ENCODE measurements at places on chromosomes 11 and 22.

DNA sequence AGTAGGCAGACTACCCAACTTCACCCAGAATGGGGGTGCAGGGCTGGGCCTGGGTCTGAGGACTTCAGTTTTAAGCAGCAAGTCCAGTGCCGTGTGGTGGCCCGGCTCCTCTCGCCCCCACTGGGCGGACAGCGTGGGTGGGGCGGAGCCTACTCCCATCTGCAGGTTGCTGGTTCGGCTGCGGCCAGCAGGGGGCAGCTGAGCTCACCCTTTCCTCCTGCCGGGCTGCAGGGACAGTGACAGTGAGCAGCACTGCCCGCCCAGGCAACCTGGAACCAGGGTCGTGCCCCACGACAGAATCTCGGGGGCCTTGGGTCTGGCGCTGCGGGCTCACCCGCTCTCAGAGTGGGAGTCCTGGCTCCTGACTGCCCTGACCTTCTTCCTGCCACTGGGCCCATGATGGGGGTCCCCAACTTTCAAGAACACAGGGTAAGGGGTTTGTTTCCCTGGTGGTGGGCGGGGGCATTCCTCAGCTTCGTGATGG is 6.2 kb upstream of the NEAT1 start:
- DNase-seq: peak; percentile 93

DNA sequence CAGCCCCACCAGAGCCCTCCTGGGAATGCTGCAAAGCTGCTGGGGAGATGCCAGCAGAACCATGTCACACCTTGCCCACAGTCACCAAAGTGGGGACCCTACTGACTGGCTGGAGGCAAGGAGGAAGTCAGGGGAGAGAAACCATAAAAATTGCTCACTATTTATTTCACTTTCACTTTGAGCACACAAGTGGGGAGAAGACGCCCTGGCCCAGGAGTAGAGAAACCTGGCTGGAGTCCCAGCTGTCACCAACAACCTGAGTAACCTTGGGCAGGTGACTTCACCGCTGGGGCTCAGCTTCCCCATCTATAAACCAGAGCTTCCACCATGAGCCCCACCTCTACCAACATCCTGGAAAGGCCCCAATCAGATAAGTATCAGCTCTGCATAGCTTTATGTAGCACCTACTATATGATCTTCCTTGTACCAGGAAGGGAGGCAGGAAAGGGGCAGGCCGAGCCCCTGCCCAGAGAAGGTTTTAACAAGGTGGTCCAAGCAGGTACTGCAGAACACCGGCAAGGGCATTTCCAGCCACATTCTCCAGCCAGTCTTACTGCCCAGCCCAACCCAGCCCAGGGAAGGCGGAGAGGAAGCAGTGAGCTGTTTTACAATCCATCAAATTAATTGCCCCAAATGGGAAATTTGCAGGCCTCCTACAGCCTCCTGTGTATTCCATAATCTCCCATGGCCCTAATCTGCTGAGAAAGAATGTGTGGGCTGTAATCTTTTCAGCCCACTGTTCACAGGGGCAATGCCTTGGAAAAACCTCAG is 27.6 kb downstream of the PLEKHA7 start:
- peak; percentile 34 for DNase-seq

DNA sequence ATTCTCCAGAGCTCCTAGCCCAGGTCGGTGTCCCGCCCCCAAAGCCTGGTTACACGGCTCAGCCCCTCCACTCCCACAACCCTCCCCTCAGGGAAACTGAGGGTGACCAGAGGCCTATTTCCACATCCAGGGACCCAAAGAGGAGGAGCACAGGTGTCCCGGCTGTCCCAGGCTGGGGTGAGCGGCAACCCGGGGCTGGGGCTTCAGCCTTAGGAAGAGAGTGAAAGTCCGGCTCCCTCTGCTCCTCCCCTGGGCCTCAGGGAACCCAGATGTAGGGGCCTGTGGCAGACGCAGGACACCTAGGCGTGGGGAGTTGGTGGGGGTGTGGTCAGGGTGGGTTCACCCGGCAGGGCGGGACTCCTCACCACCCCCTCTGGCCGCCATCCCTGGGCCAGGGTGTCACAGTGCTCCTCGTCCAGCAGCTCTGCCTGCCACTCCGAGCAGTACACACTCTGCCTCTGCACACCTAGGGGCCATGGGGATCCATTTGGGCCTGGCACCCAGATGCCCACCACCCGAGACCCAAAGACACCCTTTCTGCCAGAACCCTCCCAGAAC is 63.1 kb downstream of the ARFGAP3 start:
- DNase-seq: no peak

DNA sequence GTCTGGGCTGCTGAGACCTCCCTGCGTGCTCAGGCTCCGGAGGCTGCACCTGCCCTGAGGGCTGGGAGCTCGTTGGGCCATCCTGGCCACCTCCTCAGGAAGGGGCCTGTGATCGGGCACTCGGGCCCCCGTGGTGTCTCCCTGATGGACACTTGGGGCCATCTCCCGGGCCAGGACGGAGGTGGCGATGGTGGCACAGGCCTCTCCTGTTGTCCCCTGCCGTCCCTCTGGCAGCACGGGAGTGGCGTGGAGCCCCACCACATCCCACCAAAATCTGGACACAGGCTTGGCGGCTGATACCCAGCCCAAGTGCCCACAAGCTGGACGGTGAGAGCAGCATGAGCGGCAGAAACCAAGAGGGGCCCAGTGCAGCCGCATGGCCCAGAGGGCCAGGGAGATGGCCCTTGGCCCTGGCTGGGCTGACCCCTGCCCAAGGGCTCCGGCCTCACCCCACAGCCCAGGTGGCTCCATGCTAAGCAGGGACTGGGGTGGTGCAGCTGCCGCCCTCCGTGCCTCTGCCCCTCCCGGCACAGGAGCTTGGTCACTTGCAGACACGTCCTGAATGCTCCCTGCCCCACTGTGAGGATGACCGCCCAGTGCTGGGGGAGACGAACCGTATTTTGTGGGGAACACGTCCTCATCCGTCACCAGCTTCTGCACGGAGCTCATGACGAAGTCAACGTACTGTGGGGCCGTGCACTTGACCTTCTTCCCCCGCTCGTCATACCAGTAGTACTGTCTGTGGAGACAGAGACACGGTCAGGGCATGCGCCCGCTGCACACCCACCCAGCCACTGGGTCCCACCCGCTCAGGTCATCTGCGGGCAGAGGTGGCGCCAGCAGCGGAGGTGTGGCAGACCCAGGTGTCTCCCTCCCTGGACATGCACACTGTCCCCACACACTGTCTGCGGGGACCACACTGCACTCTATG is 15.6 kb downstream of the MOB2 start:
- no peak for DNase-seq

GRCh38 chr22:22767876-22768602 is 119.6 kb upstream of the IGLL5 start:
- no peak for DNase-seq

DNA sequence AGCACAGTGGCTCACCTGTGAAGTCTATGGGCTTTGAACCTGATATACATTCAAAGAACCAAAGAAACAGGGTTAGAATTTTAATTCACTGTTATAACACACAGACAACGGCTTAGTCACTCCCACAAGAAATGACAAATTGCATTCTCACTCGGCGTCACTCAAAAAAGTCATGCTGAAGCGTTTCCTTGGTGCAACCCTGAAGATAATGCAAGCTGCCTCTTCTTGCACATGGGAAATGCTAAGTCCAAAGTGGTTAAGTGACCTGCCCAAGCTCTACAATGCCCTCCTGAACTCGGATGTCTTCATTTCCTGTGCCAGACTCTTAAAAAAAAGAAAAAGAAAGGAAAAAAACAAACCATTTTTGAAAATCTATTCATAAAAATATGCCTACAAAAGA is 10.0 kb downstream of the LGR4 start:
- no peak for DNase-seq

DNA sequence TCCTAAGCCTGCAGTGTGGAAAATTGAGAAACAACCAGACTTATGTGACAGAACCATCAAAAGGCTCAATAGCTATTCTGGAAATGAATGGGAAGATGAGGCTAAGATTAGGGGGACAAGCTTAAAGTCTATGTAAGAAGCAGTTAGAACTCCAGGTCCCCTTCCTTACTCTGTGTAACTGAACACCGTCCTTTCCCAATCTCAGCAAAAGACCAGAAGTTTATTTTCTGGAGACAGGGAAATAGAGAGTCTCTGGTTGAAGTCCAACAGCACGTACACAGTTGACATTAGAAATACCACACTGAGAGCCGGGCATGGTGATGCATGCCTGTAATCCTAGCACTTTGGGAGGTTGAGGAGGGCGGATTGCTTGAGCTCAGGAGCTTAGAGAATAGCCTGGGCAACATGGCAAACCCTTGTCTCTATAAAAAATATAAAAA is 93.9 kb downstream of the CD44 start:
- no peak for DNase-seq

GRCh38 chr11:41306431-41306830 is 153.0 kb downstream of the LRRC4C start:
- DNase-seq: no peak

- no peak for DNase-seq
These were observed 4.2 kb upstream of the SCARF2 start for GRCh38 chr22:20441631-20442484.

DNA sequence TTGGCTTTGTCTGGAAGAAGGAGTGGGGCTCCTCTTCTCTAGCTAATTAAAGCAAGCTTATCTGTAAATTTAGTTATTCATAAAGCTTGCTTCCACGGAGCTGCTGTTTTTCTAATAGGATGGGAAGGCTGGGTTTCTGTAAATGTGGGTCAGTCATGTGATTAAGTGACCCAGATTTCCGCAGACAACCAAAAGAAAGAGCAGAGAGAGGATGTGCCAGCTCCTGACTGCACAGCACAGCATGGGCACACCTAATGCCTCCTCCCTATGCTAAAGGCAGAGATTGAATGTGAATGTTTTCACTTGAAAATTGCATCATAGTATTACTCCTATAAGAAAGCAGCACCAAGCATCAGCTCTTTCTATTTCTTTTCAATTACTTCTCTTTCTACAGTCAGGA is 160.2 kb downstream of the FAT3 start:
- no peak for DNase-seq

Data from stimulated activated CD4-positive, alpha-beta T cell treated with anti-CD3 and anti-CD28 coated beads, Interleukin-12 subunit alpha, Interleukin-12 subunit beta, amount 100 ng/mL, for 4 hours (primary cell).